ENCODE measurements at places on chromosomes 1 and 21.

- no peak for DNase-seq
Observed at GRCh38 chr1:16905868-16906702, 10.3 kb downstream of the RNU1-2 start.

GRCh38 chr1:17755120-17755519 is at the start of gene ACTL8:
Gene ACTL8, plus strand, starts transcription at chr1:17755333. Its CDS starts 67,676 bp downstream, at chr1:17823009.
- DNase-seq: no peak

DNA sequence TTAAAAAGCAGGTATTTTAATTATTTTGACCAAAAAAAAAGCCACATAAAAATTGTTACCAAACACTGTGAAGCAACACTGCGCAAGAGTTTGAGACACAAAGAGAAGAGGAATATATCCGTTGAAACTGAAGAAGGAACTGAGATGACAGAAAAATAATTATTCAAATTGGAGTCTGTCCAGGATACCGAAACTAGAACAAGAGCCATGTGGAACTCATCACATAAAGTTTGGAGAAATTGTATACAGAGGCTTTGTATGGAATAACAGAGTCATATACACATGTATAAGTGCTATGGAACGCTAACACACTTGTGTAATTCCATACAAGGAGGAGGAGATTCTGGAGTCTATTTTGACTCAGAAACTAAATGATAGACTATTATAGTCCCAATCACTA is 675.1 kb upstream of the ADGRL2 start:
- DNase-seq: no peak

GRCh38 chr1:39839651-39840050 is 43.7 kb downstream of the TRIT1 start:
- DNase-seq: no peak

GRCh38 chr1:43934101-43934985 is 742 bp downstream of the ARTN start:
- no peak for DNase-seq

DNA sequence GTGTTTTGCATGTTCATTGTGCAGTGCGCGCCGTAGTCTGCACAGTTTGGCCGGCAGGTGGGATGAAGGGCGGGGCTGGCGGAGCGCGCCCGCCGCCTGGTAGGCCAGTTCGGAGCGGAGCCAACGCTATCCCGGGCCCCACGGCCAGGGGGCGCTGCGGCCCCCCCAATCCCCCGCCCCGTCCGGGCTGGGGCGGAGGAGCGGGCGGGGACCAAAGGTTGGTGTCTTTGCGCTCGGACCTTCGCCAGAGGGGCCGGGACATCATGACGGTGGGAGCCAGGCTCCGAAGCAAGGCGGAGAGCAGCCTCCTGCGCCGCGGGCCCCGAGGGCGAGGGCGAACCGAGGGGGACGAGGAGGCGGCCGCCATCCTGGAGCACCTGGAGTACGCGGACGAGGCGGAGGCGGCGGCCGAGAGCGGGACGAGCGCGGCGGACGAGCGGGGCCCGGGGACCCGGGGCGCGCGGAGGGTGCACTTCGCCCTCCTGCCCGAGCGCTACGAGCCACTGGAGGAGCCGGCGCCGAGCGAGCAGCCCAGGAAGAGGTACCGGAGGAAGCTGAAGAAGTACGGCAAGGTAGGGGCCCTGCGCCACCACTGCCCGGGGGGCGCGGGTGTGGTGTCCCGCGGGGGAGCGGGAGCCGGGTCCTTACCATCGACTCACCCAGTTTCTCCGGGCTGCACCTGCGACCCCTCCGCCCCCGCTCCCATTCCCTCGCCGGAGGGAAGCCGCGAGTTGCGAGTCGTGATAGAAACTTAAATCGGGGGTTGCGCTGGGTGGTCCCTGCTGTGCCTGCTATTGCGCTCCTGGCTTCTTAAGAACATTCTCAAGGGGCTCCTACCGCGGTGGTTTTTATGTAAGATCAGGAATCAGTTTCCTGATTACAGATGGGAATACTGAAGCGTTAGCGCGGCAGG is at the start of gene C1orf115:
C1orf115 (plus strand) TSS at position 224 of the 913 bp plus-strand sequence; CDS start at position 264, 40 bp downstream.
- DNase-seq: no peak

DNA sequence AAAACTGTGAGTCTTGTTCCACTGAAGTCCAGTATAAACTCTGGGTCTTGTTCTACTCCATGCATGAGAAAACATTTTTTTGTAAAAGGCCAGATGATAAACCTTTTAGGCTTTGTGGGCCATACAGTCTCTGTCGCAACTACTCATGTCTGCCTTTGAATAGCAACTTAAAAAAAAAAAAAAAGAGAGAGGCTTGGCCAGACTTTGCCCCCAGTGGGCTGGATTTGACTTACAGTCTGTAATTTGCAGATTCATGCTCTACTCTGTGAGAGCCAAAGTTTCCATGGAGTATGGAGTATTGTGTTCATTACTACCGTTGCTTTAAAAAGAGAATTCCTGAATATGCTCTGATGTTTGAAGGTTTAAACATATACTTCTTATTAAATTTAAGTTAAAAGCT is 654.9 kb upstream of the PKN2 start:
- DNase-seq: no peak

- DNase-seq: no peak
Observed at GRCh38 chr1:112255080-112255479, 140.9 kb upstream of the CTTNBP2NL start.

DNA sequence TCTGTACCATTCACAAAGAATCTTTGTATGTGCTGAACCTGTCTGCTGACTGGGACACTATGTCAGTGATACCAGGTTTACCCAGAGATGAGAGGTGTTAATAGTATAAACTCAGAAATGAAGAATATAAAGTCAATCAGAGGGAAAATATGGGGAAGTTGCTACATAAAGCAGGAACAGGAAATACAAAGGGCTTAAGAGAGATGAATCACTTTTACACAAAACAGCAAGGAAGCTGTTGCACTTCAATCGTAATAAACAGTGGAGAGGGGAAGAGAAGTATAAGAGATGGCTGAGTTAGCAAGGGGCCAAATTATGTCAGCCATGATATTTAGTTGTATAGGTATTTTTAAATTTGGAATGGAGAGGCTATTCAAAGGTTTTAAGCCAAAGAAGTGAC is 890.2 kb upstream of the NCAM2 start:
- DNase-seq: no peak

DNA sequence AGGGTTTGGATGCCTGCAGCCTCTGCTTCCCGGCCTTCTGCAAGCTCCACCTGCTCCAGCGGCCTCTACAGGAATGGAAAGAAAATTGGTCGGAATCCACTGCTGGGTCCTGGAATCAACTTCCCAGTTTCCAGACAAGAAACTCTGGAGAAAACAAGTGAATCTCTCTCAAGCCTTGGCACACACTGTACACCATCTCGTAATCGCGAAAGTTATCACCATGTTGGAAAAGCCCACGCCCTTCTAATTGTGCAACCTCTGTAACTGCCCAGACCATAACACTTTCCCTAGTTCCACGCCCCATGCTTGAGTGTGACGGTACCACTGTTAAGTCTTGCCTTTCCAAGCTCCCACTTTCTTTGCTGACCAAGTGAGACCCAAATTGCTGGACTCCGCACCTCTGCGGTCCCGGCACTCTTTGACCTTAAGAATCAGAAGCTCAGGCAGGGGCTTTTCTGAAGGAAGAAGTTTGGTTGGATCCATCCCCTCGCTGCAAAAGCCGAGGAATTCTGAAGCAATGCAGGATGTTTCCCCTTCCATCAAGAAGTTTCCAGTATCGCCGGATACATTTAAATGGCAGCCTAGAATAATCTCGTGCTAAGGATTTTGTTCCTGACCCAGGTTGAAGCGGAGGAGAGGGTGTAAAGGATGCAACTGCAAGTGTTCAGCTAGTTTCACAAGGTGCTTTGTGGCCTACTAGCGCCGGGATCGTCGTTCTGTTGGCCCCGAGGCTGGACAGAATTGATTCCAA is 6.2 kb downstream of the NR5A2 start:
- no peak for DNase-seq

DNA sequence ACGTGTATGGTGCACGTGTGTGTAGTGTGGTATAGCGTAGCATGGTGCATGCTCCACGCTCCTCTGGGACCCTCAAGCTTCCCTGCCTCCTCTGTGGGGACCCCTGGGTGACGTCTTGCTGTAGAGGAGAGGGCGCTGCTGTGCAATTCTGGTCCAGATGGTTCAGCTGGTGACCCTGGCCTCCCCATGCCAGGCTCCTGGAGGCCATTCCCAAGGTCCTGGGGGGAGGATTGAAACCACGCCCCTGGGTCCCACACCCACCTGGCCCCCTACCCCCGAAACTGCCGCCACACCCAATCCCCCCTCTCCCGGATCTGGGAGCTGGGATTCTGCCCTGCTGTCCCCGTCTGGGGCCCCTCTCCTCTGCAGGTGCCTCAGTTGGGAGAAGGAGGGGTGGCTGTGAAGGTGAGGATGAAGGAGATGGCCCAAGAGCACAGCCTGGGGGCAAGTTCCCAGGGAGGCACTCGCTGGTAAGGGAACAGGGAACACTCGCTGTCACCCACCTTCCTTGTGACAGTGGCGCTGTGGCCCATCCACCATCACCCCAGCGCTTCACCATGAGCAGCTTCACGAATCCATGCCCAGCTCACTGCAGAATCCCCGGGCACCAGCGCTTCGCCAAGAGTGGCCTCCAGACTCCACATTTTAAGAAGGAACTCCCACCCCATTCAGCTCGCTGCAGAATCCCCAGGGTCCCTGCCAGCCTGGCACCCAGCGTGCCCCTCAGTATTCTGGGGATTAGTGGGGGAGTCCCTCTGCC is 38.0 kb downstream of the WDR4 start:
- no peak for DNase-seq

DNA sequence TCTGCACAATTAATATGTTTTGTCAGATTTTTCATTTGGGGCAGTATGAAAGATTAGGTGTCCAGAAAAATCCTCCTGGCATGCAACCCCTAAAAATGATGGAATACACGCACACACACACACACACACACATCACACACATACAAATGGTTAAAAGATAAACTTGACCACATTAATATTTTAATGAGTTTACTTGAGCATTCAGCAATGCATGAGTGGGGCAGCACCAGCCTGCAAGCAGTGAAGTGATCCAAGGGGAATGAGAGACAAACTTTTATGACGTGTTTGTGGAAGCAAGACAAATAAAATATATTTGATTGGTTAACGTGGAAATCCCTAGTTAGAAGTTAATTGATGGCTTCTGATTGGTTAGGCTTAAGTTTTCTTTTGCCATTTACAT is 29.1 kb upstream of the SOAT1 start:
- DNase-seq: no peak

GRCh38 chr1:83086346-83086745 is 912.6 kb downstream of the TTLL7 start:
- no peak for DNase-seq

GRCh38 chr1:9009438-9010370 is 16.5 kb downstream of the SLC2A7 start:
- no peak for DNase-seq

DNA sequence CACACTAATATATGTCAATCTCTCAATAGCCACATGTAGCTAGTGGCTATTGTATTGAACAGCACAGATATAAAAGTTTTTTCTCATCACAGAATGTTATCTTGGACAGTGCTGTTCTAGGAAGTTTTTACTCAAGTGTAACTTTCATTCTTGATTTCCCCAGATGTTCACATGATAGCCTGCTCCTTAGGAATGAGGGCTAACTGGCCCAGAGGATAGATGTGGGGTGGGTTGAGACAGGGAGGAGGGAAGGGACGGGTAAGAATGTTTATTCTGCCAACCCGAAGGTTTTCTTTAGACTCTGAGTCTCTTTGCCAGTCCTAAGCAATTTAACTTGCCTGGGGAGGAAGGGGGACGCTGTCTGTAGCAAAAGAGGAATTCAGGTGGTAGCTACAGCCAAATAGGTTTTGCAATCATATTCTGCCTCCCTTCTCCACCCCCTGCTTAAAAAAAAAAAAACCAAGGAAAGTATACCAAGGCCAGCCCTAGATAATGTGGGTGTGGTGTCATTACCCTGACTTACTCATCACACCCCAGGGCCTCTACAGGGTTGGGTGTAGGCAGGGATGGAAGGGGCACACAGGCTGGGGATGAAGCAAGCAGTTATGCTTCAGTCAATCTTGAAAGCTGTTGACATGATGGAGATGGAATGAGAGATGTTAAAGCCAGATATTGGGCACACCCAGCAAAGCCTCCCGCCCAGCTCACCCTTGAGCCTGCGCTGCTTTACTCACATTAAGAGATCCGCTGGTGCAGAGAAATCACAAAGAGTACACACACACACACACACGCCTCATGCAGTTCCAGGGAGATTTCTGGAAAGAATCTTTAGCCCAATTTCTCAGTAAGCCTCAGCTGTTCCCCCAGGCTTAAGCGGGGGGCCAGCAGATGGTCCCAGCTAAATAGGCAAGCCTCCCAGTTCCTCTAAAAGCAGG is 59.9 kb downstream of the PLXNA2 start:
- DNase-seq: no peak

- DNase-seq: no peak
Observed at GRCh38 chr1:66370462-66370971, 163.4 kb upstream of the SGIP1 start.

GRCh38 chr1:6329396-6329795 is 64.2 kb downstream of the ACOT7 start:
- no peak for DNase-seq

DNA sequence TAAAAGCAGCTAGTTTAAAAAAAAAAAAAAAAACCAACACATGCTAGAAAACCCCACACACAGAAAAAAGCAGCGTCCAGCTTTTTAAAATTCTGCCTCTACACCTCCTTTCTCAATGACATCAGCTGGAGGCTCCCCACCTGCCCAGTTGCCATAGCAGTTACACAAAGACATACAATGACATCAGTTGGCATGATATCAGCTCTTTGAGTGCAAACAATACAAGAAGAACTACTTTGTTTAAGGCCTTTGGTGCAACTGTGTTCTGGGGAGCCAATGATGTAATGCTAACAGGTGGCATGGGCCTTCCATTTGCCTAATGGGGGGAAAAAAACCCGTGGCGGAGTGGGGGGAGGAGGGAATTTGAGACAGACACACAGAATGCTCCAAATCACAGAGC is 32.9 kb downstream of the DUSP10 start:
- DNase-seq: no peak

GRCh38 chr1:163799190-163799805 is 477.5 kb downstream of the NUF2 start:
- no peak for DNase-seq

Measured in foreskin melanocyte (primary cell).